ENCODE measurements at places on chromosomes 5 and 9.

- DNase-seq = no peak
Measured at GRCh38 chr5:133236541-133236951, 184.7 kb downstream of the HSPA4 start.

DNA sequence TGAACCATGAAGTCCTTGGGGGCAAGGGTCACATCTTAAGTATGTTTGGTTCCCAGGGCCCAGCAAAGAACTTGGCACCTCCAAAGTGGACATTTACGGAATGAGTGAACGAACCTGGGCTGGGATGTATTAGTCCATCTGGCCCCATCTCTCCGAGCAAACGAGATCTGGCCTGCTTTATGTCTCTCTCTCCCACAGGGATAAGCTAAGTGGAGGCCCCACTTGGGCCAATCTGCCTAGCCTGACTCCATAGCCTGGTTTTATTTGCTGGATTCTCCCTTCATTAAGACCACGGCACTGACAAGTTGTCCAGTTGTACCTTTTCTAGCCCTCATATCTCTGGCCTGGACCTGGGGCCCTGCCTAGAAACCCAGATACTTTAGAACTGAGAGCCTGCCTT, 2.1 kb downstream of the TTLL11 start:
- DNase-seq = no peak

GRCh38 chr5:173812811-173813550, 75.2 kb upstream of the CPEB4 start:
- DNase-seq = peak; percentile 75

GRCh38 chr9:5621327-5621726, 7.6 kb upstream of the RIC1 start:
- DNase-seq = peak; percentile 92

Measured in iris pigment epithelial cell (primary cell).